ENCODE measurements at places on chromosomes 6 and 20.

GRCh38 chr20:41395667-41396664 is 29.3 kb upstream of the EMILIN3 start:
- DNase-seq, result peak; percentile 68

- DNase-seq, result no peak
These were observed 103.4 kb downstream of the RTN4IP1 start for GRCh38 chr6:106525882-106526275.

- no peak for DNase-seq
These were observed 329.1 kb downstream of the CDH4 start for GRCh38 chr20:61580958-61581824.

GRCh38 chr6:44921798-44922197 is 406.3 kb upstream of the RUNX2 start:
- DNase-seq, result no peak

All from ovary (tissue), 10 donors.